Body of pancreas (tissue), 4 donors: ENCODE measurements at places on chromosomes 2 and 18. TPM values are rescaled to one million over a fixed set of nuclear protein-coding genes. Genes with fewer than 3 reads are reported as not detected.

DNA sequence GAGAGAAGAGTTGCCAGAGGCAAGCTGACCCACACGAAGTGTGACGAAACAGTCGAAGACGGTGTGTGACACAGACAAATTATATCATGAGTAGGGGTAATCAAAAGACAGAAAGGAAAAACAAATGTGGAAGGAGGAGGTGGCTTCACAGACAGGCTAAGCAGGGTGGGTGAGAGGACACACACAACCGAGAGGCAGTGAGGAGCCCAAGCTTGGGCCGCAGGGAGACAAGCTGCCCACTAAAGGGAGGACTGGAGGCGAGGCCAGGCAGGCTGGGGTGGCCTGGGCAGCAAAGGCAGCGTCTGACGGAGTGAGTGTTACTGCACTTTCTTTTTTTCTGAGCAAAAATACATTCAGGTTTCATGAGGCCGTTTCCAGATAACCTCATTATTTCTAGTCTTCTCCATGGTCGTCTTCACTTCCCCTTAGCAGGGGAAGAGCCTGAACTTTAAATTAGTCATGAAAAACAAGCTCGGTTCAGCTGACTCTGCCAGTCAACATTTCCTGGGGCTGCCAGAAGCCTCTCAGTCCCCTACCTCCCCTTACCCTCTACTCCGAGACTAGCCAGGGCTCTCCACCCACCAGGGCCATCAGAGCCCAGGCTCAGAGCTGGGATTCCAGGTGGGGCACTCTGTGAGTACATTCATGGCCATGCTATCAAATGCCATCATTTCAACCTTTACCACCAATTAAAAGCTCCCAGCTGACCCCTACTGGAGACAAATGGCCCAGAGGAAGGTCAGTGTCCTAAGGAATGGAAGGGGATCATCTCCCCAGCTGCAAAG is 13.8 kb upstream of the ZFP36L2 start:
- no peak for DNase-seq

Gene SLC19A3
- total RNA-seq, result 23.4 TPM

- peak; percentile 4 for DNase-seq
Measured at GRCh38 chr2:31008561-31009114, 129.6 kb downstream of the GALNT14 start.

- no peak for DNase-seq
Measured at GRCh38 chr2:20972792-20973565, 70.9 kb downstream of the APOB start.

DNA sequence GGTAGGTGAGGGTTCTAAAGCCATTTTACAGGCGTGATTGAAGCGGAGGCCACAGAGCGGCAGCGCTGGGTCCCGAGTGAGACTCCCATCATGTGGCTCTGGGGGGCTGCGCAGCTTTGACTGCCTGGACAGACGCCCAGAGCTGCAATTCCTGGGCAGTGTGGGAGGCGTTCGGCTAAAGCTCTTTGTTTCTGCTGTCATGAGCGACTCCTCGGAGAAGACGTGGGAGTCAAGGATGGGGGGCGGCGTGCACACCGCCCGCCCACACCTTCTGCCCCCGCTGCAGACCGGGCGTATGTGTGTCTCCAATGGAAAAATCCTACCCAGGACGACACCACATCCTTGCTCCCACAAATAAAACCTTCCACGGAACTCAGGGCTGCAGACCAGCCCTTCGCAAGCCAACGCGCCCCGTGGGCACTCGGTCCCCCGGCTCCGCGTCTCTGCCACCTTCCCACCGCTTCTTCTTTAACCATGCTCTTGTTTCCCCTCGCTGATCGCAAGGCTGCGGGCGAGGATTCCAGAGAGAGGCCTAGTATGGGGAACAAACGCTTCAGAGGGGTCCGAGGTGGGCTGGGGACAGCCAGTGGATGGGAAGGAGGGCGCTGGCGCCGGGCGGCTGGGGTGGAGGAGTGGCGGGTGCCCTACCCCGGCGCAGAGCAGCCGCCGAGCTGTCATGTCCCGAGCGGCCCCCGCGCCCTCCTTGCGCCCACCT is 680 bp upstream of the LBH start:
- no peak for DNase-seq

Gene ATP6V1C2
- not detected for total RNA-seq

GRCh38 chr2:234544659-234545611 is 48.1 kb upstream of the ARL4C start:
- peak; percentile 70 for DNase-seq

DNA sequence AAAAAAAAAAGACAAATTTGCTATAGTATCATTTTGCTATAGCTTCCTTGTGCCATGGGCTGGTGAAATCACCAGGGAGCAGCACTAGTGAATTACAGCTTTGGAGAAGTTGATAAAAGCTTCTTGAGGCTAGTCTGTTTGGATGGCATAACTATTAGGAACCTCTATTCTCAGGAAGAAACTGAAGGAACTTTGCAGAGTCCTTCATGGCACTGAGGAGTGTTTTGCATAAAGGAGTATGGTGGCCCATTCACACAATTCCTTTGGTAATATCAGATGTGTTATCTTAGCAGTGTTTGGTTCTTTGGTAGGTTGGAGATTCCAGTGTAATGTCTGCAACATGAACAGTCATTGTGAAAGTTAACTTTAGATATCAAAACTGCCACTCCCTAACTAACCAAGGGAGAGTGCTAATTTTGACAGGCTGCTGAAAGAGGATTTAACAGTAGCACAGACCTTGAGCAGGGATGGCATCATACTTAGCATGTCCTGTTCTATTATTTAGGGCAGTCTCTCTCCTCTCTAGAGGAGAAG is 76.6 kb upstream of the ZFP36L2 start:
- no peak for DNase-seq

Gene SCN3A
- total RNA-seq, result 0.52 TPM

GRCh38 chr2:216743781-216744180 is 48.4 kb upstream of the IGFBP5 start:
- no peak for DNase-seq

Gene SERPINB13
- total RNA-seq, result not detected

Gene COPS7B
- 16.9 TPM for total RNA-seq

DNA sequence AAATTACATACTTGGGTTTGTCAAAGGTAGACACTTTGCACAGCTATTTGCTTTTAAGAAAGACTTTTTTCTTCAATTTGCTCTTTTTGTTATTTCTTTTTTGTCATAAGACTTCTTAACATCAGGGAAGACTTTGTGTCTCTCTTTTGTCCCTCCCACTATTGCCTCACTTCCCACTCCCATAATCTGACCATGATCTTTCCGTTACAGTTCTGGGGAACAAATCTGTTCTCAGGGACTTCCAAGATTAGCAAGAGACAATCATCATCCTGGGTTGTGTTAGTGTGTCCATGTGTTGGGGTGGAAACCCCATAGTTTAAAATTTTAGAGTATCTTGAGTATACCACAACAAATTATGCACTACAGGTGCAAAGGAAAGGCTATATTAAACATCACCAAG is 75.3 kb downstream of the REV1 start:
- DNase-seq, result no peak

Gene SULT1C4
- total RNA-seq, result 4.2 TPM

GRCh38 chr2:234770031-234770506 is 181.7 kb upstream of the SH3BP4 start:
- no peak for DNase-seq

DNA sequence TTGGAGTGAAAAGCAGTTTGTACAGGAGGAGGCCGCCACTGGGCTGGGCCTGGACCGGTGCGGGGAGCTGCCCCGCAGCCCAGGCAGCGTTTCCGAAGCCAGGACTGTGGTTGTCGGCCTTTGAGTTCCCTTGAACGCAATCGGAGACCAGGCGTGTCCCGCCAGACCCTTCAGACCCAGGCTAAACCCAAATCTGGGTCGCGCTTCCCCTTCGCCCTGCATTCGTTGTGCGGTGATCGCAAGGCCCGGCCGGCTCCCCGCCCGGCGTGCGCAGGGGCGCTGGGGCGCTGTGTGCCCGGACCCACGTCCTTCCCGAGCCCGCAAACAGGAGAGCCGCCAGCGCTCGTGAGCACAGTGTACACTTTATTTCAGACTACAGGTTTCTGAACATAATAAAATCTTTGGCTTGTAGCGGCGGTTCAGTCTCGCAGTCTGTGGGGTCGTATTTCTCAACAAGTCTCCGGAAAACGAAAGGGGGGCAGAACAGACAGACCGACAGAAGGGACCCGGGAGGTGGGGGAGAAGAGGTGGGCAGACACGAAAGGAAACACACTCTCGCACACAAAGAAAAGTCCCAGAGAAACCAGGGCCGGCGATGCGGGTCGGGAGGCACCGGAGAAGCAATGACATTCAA is 5.5 kb downstream of the EN1 start:
- no peak for DNase-seq

DNA sequence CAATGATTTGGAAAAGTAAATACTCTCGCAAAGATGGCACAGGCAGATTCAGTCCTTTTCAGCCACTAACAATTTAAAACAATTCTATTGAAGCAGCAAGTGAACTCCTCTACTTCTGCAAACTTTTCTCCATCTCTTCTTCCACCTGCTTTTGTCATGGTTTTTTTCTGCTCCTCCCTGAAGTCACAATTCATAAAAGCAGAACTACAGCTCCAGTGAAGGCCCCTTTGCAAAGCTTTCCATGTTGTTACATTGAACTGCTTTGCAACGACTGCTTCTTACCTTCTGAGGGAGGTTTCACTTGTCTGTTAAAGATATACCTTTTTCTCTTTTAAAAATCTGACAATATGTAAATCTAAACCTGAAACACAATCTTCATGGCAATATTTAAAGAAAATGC is 3.7 kb upstream of the SERTAD2 start:
- no peak for DNase-seq
